D341Med (cell line): ENCODE measurements at places on chromosomes 12 and 14.

GRCh38 chr12:47776471-47777143 is 3.6 kb downstream of the SLC48A1 start:
- no peak for DNase-seq

DNA sequence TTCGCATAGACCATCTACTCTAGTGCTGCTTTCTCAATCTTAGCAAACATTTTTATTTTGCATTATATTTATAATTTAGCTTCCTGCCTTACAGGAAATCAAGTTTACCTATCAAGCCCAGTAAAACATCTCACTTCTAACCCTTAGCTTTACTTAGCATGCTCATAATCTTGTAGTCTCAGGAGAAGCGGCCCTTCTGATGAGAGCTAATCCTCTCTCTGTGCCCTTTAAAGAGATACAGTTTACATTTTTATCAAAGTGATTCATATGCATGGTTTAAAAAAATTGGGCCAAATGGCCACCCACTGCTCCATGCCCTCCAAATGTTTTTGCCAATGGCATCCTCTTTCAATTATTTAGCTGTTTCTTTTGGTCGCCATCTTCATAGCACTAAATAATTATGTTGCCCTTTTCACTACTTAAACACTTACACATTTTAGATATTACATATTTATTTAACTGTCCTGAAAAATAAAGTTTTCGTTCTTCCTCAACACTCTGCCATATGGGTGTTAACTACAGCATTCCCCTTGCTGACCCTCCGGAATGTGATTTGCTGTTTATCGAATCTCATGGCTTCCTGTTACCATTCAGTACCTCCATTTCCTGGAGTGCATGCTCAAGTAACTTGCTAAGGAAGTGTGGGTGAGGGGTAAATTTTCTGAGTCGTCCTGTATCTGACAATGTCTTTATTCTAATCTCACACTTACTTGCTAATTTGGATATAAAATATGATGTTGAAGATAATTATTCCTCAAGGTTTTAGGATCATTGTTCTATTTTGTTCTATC is 29.3 kb downstream of the YLPM1 start:
- no peak for DNase-seq

DNA sequence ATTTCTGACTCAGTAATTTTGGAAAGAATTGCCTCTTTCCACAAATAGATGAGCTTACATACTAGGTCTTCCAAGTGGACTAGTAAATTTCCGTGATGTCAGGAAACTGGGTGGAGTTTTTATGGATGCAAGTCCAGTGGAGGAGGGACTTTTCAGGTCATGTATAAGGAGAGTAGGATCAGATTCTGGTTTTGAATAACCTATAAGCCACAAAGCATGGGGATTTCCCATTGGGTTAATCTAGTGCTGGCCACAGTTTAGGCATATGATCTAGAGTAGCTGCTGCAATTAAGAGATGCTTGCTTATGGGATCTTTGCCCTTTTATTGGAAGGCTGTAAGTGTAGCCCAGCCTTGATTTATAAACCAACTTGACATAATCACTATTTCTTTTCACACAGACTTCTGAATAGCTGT is 33.8 kb downstream of the STK38L start:
- DNase-seq: no peak

GRCh38 chr14:58560208-58560607 is 77.6 kb upstream of the DACT1 start:
- DNase-seq: no peak

- peak; percentile 61 for DNase-seq
Measured at GRCh38 chr12:112900298-112901145, 6.2 kb upstream of the OAS1 start.

DNA sequence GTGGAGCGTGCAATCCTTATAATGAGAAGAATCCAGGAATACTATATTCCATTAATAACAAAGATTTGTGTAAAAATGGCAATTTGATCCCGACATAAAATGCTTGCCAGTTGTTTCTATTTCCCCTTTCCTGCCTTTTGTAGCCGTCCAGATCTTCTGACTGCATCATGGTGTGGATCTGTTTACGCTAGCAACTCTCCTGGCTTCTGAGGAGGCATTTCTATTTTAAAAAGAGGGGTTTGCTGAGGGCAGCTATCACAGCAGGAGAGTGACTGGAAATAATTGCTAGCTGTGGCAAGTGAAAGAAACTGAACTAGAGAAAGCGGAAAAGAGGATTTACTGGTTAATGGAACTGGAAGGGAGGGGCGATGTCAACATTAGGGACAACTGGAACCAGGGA is 145.6 kb downstream of the ATP23 start:
- DNase-seq: no peak

DNA sequence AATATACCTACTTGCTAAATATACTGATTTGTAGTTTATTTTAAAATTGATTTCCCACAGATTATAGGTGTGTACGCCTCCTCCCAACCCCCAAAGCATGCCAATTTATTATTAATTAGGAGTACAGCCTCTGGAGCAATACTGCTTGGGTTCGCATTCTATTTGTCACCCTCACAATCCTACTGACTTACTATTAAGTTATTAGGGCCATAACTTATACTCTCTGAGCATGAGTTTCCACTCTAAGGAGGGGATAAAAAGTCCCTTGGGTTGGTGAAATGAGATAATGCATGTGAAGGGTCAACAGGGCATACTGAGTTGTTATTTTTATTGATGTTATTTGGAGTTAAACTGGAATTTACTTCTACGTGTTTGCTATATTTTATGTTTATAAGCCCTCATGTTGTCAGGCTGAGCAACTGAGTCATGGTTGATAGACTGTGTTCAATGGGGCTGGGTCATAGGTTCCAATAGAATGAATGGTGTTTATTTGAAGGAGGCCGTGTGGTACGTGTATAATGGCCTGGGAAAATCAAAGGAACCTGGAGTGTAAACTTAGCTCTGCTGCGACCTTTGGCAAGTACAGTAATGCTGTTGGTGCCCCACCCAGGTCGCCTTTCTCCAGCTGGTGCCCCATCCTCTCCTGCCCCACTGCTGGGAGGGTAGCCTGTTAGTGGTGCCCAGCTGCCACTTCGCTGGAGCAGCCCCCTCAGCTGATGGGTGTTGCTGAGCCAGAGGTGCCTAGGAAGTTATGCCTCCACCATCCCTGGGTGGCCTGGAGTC is 99.3 kb upstream of the PTPRB start:
- DNase-seq: no peak

- no peak for DNase-seq
Measured at GRCh38 chr14:57634335-57634734, 140.7 kb upstream of the CCDC198 start.

DNA sequence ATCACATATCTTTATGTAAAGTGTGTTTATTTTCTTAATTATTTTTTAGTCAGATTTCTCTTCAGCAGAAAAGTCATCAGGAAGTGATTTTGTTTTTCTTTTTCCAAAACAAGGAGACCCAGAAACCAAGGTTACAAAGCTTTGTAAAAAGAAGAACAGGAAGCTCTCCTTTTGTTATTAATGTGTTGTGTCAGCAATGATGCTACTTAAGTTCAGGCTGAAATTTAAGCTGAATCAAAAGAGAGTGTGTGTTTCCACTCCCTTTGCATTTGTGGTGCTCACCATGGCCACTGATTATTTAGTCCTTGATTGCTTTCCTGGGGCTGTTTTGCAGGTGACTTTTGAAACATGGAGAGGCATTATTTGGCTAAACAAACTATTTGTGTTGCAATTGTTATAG is 155.3 kb upstream of the ATP2B1 start:
- DNase-seq: no peak

- DNase-seq: no peak
Measured at GRCh38 chr12:13126494-13126893, 23.0 kb upstream of the GSG1 start.

GRCh38 chr12:5099591-5099990 is 55.9 kb downstream of the KCNA5 start:
- no peak for DNase-seq

DNA sequence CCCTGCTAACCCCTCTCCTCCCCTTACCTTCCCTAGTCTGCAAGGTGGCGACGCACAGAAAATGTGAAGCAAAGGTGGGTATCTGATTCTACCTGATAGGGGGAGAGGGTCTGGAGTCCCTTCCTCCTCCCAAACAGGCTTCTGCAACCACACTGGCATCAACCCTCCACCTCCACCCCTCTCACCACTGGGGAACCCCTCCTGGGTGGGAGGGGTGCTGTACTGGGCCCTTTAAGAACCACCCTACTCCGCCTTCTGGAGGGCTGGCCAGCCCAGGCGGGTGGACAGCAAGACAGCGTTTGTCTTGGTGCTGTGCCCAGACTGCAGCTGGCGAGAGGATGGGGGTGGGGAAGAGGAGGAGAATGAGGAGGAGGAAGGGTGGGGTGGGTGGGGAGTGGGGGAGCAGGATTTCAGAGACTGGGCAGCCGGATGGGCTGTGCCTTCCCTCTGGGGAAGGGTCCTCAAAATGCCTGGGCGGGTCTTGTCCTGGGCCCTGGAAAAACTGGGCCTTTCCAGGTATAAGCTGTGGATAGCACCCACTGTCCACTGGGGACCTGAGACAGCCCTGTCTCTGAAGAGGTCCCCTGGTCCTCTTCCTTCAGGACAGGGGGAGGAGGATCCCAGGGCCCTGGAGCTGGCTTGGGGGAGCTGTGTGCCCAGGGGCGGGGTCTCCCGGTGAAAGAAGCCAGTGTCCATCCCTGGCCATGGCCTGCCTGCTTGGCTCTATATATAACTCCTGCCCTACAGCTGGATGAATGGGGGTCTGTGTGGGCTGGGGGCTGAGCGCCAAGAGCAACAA is 2.8 kb downstream of the TNS2 start:
- DNase-seq: peak; percentile 13

DNA sequence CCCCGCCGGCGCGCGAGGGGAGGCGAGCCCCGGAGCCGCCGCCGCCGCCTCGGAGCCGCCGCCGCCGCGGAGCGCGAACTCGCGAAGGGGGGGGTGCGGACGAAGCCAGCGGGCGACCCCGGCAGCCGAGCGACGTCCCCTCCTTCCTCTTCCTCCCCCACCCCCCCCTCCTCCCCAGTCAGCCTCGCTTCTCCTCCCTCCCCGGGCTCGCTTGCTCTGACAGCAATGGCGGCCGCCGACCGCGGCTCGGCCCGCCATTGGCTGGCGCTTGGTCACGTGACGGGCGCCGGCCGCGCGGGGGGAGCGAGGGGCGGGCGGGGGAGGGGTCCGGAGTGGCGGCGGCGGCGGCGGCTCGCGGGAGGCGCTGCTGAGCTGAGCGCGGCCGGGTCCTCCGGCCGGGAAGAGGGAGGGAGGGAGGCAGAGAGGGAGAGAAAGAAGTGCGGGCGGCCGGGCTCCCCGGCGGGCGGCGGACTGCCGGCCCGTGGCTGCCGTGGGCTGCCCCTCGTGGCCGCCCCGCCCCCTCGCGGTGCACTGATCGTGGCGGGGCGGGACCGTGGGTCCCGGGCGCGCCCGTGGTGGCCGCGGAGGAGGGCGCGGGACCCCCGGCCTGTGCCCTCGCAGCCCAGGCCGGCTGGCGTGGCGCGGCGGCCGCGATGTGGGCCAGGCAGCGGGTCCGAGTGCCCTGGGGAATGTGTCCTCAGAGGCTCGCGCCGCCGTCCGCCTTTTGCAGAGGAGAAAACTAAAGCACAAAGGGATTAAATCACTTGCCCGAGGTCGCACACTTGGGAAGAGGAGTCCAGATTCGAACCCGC is at the start of gene MED13L:
Gene MED13L (minus strand): TSS at position 227 of the 812 bp plus-strand sequence. CDS start 562 bp downstream, outside the sequence.
- peak; percentile 99 for DNase-seq

GRCh38 chr12:78885466-78885865 is 20.9 kb downstream of the SYT1 start:
- peak; percentile 31 for DNase-seq

GRCh38 chr14:49653508-49653907 is 18.5 kb upstream of the DNAAF2 start:
- DNase-seq: no peak

DNA sequence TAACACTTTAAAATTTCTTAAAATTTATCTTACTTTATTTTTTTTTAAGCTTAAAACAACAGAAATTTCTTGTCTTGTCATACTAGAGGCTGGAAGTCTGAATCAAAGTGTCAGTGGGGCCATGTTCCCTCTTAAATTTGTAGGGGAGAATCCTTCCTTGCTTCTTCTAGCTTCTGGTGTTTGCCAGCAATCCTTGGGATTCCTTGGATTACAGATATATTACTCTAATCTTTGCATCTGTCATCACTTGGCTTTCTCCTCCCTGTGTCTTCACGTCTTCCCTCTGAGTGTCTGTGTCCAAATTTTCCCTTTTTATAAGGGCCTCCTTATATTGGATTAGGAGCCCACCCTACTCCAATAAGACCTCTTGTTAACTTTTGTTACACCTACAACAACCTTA is 135.6 kb upstream of the PTPRB start:
- DNase-seq: no peak

DNA sequence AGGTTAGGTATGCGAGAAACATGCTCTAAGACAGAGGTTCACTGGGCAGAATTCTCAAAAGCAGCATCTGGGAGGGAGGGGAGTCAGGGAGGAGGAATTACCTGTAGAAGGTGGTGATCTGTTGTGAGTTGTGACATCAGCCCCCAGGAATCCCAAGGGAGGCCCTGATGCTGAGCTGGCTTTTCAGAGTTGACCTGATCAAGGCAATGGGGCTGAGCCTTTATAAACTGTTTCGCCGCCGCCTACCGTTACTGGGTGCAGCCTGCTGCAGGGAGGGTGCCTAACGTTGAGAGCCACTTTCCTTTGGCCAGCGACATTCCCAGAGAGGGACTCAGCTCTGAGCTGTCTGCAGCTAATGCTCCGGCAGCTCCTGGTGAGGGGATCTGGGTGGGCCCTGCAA is 257.9 kb upstream of the TMEM132C start:
- no peak for DNase-seq

GRCh38 chr14:29126361-29126760 is 359.8 kb downstream of the FOXG1 start:
- DNase-seq: no peak

DNA sequence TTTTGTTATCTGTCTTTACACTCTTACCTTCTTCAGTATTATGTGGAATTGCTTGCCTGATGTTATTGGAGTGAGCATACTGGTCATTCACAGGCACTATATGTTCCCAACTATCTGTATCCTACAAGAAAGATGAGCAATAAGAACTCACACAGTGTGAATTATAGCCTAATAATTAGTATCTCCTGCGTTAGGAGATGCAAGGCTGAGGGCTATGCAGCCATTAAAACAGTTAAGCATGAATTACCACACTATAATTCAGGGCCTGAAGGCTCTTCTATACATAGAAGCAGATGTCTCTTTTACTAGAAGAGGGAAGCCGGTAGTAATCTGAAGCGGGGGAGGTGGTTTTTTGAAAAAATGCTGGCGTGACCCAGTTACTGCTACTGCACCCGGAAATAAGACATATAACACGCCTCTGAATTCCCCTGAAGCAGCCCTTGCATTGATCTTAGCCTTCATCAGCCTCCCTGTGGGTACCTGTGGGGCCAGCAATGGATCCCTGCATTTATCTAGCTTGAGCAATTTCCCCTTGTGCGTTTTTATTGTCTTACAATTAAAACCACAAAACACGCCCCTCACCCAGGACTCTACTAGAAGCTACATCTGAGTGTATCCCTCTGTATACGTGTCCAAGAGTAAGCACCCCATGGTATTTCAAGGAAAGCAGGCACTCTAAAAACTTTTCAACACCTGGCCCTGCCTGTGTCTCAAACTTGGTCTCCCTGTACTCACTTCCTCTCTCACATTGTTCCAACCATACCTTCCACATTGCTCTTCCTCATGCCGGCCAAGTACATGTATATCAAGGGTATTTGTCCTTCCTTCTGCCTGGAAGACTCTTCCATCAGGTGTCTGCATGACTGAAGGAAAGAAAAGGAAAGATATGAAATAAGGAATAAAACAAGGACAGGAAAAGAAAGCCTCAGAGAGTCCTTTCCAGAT is 210.9 kb upstream of the ARID2 start:
- DNase-seq: no peak
